ENCODE measurements at places on chromosomes 4 and X. TPM values are rescaled to one million over a fixed set of nuclear protein-coding genes. Genes with fewer than 3 reads are reported as not detected.

The ZNF185 gene
- total RNA-seq: 11.7 TPM

The TLR7 gene
- not detected for total RNA-seq

The MTCP1 gene
- total RNA-seq: 2.3 TPM

The HSD17B13 gene
- 0.18 TPM for total RNA-seq

The RS1 gene
- total RNA-seq: not detected

The NHSL2 gene
- total RNA-seq: 5.9 TPM

The AGTR2 gene
- total RNA-seq: not detected

The FHDC1 gene
- 0.18 TPM for total RNA-seq

The ERCC6L gene
- 2.9 TPM for total RNA-seq

The ADH1C gene
- not detected for total RNA-seq

The ANK2 gene
- total RNA-seq: 190 TPM

The OCIAD2 gene
- total RNA-seq: 20.0 TPM

The LRCH2 gene
- total RNA-seq: 8.2 TPM

The RAPGEF2 gene
- total RNA-seq: 96.0 TPM

The HTRA3 gene
- 15.7 TPM for total RNA-seq

Measured in cardiac muscle cell (in vitro differentiated cells and primary cell).